ENCODE measurements at places on chromosomes 11 and 22.

DNA sequence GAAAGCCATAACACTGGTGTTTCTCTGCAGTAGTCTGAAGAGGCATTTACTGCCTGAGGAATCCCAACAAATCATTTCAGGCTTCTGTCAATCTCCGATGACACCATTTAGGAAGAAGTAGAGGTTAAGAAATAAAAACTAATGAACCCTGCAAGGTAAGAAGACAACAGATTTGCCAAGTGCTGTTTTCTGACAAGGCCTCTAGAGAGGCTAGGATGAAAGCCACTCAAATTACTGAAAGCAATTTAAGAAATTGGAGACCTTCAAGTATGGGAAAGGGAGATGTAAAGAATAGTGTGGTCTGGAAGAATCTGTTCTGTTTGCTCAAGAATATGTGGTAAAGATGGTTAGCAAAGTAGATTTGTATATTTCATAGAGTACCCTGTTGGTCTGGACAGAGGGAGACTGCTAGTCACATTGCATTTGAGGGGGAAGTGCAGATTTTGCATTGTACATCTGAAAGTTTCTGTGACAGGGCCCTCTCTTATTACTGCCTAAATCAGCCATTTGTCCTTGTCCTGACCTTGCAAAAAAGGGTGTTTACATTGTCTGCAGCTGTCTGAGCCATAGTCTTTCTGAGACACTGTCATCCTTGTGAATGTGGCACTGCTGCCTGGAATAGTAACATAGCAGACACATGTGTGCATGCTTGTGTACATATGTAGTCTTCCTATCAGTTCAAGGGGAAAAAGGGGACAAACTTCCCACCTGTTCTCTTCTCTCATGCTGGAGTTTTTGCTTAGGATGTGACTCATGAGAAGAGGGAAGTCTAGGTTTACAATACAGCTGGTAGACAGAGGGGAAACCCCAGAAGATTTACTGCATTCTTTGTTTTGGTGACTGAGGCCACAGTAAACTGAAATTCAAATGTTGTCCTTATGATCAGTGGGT is 640.2 kb upstream of the KIRREL3 start:
- DNase-seq: peak; percentile 2

GRCh38 chr11:33227578-33228261 is 29.5 kb upstream of the HIPK3 start:
- no peak for DNase-seq

GRCh38 chr11:64723907-64724862 is 1.2 kb upstream of the NRXN2 start:
- DNase-seq: no peak

DNA sequence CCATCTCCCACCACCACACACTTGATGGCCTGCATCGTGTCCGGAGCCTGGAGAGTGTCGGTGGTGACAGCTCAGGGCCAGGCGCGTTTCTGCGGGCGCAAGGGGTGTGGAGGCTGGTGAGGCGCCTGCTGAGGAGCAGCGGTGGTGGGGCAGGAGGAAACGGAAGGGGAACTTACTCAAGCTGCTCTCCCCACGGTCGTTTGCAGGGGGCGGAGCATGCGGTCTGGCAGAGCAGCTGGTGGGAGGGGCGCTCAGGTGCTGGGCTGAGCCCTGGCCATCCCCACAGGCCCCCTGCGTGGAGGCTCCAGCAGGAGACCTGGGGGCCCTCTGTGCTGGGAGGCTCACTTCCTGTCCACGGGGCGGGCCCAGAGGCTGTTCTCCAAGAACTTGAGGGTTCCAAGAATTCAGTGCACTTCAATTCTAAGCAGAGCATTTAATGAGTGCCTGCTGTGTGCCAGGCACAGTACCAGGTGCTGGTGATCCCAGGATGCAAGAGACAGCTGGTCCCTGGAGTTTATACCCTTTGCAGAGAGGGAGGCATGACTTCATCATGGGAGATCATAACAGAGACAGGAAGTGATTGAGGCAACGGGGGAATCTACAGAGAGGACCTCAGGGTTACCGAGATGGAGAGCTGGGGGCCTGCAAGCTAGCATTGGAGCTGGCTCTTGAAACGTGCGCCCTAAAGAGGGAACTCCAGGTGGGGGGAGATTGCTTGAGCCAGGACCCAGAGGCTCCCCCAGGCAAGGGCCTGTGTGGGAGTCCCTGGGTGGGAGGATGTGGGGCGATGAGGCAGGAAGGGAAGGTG is at the start of gene RAC2:
Gene RAC2 (minus strand): TSS at position 156 of the 808 bp plus-strand sequence. CDS start 121 bp downstream, at position 35.
- DNase-seq: no peak

GRCh38 chr11:29166306-29166705 is 850.5 kb downstream of the KCNA4 start:
- no peak for DNase-seq

DNA sequence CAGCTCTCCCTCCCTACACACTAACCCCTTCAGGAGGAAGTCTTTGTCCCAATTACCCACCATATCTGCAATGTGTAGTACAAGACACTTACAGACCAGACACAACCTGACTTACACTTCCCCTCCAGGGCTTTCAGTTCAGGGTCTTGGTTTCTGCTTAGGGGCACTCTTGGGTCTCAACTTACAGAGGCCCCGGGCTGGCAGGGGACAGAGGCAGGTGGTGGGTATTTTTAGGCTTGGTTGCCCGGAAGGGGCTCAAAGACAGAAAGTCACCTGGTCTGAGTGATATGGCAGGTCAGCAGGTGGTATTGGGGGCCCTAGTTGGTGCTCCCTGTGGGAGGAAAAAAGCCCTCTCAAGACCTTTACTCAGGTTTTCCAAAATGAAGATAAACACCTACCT is 3.4 kb upstream of the TMEM184B start:
- no peak for DNase-seq

DNA sequence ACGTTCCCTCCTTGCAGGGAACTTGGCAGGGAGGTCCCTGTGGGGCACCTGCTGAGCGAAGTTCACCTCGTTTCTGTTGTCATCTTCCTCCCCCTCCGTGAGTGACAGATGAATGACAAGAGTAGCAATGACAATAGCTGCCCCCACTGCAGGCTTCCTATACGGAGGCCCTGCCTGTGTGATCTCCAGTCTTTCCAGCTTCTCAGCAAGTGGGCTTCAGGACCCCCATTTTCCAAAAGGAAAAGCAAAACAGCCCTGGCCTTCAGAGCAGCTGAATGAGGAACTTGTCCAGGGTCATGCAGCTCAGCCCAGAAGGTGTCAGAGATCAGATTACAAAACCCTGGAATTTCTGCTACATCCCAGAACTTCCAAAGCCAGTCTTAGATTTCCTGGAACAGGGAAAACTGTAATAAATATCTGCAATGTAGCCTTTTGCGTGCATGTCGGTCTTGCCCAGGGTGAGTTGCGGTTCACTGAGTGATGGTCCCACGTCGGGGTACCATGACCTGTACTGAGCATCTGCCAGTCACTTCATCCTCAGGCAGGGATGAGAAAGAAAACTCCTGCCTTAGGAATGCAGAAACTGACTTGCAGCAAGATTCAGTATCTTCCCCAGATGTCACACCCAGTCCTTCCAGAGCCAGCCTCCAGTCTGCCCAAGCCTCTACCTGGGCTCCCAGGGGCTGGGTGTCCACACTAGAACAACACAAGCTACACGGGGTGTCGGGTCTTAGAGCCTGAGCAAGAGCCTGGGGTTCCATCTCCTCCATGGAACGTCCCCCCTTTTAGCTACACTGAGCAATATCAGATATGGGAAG is 1457.0 kb downstream of the BRD1 start:
- no peak for DNase-seq

DNA sequence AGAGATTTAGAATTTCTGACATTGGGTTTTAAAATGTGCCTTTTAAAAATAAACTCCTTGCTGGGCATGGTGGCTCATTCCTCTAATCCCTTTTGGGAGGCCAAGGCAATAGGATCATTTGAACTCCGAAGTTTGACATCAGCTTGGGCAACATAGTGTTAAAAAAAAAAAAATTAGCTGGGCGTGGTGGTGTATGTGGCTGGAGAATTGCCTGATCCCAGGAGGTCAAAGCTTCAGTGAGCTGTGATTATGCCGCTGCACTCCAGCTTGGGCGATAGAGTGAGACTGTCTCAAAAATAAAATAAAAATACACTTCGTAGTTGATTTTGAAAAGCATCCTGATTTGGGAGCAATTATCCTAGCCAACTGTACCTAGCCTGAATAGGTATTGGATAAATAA is 3.4 kb upstream of the APLP2 start:
- no peak for DNase-seq

- DNase-seq: no peak
These were observed 211.9 kb downstream of the MYO18B start for GRCh38 chr22:25953919-25954318.

GRCh38 chr11:58027341-58027740 is 3.4 kb upstream of the OR6Q1 start:
- DNase-seq: no peak

- DNase-seq: no peak
These were observed 20.9 kb upstream of the MPPED1 start for GRCh38 chr22:43390872-43391271.

DNA sequence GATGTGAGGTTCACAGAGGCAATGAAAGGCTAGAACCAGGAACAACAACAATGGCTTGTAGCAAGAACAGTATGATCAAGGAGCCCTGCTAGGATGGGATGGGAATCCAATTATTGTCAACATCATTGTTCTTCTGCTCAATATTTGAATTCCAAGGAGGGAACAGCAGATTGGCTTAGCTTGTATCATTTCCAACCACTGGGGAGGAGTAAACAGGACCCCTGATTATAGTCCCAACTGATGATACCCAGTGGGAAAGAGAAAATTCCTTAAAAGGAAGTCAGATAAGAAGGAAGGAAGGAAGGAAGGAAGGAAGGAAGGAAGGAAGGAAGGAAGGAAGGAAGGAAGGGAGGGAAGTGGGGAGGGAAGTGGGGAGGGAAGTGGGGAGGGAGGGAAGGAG is 69.5 kb upstream of the ZC3H12C start:
- no peak for DNase-seq
